ENCODE measurements at places on chromosomes 1 and 21.

DNA sequence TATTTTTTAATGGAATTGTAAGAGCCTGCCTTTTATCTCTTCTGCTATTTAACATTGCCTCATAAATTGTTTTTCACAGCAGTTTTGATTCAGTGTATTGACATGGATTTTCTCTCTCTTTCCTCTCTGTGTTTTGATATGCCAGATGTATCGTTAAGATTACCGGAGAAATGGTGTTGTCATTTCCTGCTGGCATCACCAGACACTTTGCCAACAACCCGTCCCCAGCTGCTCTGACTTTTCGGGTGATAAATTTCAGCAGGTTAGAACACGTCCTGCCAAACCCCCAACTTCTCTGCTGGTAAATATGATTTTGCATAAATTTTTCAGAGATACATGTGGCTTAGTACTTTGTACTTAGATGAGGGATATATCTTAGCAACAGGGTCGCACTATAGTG, 23.1 kb upstream of the DYNLT5 start:
- no peak for DNase-seq

- DNase-seq: no peak
Observed at GRCh38 chr1:213714645-213715044, 273.1 kb upstream of the PROX1 start.

DNA sequence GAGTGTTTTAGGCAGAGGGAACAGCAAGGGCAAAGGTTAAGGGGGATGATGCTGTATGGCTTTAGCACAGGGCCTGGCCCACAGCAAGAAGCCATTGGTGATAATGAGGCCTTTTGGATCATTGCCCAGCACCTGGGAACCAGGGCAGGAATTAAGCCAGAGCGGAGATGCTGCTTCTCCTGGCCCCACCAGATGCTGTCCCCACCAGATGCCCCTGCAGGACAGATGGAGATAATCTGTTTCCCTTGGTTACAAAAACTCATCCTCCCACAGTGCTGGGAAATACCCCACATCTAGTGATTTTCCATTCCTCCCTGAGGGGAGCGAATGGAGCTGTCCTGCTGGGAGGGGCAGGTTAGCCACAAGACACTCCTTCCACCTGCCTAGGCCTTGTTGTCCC, 18.8 kb downstream of the OPRD1 start:
- no peak for DNase-seq

- no peak for DNase-seq
Observed at GRCh38 chr1:230069796-230070195, 2.8 kb downstream of the GALNT2 start.

DNA sequence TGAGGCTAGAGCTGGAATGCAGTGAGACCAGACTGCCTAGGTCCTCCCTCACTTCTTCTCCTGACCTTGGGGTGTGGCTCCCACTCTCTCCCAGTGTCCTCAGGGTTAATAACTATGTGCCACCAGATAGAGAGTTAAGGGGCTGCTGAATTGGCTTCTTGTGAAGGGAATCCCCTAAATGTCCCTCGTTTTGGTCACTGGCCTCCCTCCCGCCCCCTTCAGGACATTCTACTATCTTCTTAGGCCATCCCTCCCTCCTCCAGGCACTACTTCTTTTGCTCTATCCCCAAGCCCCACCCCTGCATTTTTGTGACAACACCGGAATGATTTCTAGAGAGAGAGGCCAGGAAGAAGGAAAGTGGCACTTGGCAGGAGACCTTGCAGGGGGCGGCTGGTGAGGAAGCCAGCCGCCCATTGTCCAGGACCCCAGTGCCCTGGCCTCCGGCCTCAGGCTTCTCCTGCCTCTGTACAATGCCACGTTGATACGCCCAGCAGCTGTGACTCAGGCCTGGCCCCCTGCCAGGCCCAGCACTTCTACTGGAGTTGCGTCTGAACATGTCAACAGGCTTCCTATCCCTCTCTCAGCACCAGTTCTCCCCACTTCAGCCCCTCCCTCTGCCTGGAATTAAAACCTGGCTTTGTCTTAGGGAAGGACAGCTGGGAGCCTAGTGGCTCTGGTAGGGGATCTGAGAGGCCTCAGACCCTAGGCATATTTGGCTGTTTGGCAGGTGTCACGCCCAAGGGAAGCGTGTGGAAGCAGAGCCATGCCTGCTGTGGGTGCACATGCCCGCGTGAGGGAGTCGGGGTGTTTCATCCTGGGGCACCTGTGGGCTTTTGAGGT, 9.1 kb downstream of the LMNA start:
- DNase-seq: no peak

GRCh38 chr1:210464519-210465039, 135.9 kb downstream of the HHAT start:
- no peak for DNase-seq

DNA sequence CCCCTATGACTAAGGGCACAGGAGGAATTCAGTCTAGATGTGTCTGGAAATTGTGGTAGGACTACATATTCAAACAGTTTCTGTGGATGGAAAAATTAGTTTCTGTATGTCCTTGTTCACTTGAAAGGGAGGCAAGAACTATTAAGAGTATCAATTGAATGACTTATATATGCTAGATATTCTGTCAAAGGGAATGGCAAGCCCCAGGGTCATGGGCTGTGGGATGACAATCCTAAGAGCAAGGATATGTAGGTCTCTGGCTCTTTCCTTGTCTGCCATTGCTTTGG, 383.5 kb upstream of the B3GALT2 start:
- DNase-seq: no peak

DNA sequence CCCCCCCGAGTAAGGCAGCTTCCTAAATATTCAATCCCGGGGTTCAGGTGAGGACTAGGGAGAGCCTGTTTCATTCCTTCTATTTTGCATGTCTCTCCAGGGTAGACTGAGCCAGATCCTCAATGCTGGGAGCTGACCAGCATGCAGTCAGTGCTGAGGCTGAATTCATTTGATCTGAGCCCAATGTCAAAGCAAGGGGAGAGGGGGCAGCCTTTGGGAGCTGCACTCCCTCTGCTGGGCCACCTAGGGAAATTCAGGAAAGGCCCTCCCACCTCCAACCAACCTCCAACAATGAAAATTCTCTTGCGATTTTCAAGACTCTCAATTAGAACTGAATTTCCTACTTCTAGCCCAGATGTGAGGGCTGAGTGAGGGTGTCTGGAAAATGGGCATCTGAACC, 371.2 kb downstream of the NPHP4 start:
- DNase-seq: no peak

- no peak for DNase-seq
Observed at GRCh38 chr21:15295875-15296274, 231.1 kb upstream of the NRIP1 start.

DNA sequence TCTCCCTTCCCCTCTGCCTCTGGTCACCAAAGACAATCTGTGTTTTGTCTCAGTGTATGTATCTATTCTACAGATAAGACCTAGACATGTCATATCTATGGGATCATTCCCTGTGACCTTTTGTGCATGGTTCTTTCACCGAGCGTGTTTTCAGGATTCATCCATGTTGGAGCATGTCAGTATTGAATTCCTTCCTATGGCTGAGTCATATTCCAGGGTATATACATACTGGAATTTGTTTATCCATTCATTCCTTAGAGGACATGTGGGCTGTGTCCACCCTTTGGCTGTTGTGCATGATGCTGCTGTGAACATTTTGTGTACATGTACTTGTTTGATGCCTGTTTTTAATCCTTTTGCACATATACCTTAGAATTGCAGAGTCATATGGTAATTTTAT, 69.9 kb downstream of the NFASC start:
- no peak for DNase-seq

DNA sequence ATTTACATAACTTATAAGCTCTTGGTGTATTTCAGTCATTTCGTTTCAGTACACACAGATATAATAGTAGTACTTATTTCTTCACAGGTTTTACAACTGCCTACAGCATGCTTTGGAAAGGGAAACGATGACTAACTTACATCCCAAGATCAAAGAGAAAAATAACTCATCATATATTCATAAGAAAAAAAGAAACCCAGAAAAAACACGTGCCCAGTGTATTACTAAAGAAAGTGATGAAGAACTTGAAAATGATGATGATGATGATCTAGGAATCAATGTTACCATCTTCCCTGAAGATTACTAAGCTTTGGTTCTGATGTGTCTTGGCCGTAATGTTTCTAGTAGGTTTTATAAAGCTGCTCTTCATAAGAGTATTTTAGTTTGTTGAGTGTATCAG, 30.9 kb downstream of the TYW3 start:
- DNase-seq: no peak

- DNase-seq: no peak
Observed at GRCh38 chr1:38030596-38031512, 15.7 kb downstream of the POU3F1 start.

- DNase-seq: no peak
Observed at GRCh38 chr1:243396424-243396823, 140.6 kb downstream of the SDCCAG8 start.

DNA sequence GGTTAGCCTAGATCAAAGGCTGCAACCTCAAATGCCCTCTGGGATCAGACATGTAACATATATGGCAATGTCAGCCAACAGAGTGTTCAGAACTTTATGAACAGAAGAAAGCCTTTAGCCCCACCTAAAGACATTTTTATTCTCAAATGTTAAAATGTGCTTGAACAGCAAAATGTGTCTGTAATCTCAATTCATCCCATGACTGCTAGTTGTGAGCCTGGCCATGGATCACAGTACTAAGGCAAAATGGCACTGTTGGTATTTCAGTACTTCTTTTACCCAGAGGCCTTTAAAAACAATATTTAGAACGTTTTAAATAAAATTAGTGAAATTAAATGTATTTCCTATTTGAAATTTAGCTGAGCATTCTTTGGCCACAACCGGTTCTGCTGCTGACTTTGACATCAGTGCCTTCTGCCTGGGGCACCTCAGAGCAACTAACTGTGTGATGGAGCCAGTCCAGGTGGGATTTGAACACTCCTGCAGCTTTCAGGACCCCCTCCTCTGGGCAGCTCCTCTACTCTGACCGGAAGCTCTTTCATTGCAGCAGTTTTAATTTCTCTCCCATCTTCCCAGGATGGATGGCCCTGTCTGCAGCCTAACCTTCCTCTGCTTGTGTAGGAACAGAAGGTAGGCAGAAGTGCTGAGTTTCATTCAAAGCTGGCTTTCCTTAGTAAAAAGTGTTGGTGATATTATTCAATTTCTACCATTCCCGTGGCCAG, 68.3 kb upstream of the NFIA start:
- DNase-seq: no peak

DNA sequence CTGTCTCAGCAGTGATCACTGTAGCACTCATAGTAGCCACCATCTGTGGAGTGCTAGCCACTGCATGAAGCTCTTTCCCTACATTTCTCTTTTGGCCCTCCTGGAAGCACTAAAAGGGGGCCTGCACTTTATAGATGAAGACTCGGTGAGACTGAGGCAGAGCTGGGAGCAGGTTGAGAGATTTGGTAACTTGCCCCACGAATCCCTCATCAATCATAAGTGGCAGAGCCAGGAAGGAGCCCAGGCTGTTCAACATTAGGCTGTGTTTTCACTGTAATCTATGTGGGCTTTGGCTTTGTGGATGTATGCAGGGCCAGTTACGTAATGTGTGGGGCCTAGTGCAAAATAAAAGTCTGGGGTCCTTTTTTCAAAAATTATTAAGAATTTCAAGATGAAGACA, 13.3 kb upstream of the ETV3 start:
- DNase-seq: no peak

DNA sequence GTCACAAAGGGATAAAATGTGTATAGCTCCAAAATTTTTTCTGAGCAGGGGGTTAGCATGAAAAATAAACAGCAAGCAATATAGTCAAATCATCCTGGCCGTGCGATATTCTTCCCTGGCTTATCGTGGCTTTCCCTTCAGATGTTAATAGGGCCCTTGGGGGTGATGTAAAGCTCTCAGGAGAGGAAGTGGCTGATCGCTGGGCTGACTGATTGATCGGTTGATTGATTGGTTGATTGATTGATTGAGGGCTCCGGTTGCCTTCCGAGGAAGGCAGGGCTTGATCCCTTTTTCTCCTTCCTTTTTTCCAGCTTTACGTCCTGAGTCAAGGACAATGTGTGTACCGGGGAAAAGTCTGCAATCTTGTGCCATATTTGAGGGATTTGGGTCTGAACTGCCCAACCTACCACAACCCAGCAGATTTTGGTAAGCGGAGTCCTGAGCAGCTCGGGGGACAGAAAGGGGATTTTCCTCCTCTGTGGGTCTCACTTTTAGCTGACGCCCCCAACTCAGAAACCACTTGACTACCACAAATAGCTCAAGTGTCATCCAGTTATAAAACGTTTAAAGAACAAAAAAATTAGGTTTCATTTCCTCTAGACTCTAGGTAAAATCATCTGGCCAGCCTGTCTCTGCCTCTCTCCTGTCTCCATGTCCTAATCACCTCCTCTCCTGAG, 29.5 kb downstream of the TFF3 start:
- no peak for DNase-seq

DNA sequence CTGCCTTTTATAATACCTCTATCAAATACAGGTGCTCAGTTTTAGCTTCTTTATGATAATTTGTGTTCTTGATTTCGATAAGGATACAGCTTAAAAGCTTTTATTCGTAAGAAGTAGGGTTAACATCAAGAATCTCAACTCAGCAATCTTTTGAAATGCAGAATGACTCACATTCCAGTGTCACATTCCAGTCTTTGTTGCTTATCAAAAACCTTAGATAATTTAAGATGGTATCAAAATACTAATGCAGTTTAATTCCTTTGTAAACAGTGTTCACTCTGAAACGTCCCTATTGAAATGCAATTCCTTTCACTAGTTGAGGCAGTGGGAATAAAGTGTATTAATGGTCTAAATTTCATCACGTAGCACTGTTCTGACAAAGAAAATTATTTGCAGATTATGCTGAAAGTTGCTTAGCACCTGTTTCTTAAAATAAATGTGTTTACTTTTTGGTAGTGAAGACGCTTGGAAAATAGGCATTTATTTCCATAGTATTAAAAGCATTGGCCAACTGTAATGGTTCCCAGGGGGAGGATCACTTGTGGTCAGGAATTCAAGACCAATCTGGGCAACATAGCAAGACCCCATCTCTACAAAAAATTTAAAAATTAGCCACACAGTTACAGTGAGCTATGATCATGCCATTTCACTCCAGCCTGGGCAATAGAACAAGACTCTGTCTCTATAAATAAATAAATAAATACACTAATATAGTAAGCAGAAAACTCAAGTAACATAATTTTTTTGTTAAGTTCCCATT, 10.1 kb upstream of the CNN3 start:
- no peak for DNase-seq

GRCh38 chr1:35553851-35554250, 3.4 kb downstream of the KIAA0319L start:
- DNase-seq: no peak

DNA sequence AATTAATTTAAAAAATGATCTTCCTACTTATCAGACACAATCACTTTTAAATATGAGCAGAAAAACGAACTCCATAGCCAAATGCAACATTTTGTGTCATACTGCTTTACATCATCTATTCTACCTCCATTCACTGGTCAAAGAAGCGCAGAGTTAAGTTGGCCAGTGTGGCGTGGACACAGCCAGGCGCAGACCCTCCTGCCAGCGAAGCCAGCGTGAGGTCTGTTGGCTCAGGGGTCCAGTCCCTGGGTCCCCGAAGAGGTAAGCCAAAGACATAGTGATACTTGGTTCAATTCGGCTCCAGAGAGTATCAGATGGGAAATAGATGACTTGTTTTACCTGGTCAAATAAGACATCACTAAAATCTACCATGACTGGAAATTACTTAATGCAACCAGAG, 59.2 kb downstream of the B3GALT5 start:
- DNase-seq: no peak

- no peak for DNase-seq
Observed at GRCh38 chr1:3514404-3514803, 59.9 kb downstream of the ARHGEF16 start.
